ENCODE measurements at places on chromosomes 3 and 15.

- no peak for DNase-seq
Observed at GRCh38 chr3:129535075-129535474, 6.6 kb downstream of the RHO start.

GRCh38 chr15:70494852-70495571 lies 268.3 kb downstream of the UACA start:
- DNase-seq: peak; percentile 68

- no peak for DNase-seq
Observed at GRCh38 chr15:31442699-31443111, 116.1 kb downstream of the KLF13 start.

DNA sequence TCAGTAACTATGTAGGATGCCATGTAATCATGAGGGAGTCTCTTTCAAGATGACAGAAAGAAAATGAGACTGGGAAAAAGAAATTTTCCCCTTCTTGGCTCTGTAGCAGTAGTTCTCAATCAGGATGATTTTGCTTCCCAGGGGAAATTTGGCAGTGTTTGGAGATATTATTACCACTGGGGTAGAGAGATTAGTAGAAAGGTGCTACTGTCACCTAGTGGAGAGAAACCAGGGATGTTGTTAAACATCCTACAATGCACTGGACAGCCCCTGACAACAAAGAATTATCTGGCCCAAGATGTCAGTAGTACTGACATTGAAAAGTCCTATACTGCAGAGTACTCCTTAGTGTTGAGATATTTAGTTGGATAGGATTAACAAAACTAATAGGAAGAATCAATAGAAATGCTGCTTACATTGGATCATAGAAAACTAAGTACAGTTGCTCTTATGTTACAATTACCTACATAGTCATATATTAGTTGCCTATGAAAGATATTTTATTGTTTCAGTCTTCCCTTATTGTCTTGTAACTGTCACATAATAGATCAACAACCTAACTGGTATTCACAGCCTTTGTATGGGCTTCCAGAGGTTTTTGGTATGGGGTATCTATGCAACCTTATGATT lies 433.3 kb downstream of the RAP2B start:
- peak; percentile 25 for DNase-seq

DNA sequence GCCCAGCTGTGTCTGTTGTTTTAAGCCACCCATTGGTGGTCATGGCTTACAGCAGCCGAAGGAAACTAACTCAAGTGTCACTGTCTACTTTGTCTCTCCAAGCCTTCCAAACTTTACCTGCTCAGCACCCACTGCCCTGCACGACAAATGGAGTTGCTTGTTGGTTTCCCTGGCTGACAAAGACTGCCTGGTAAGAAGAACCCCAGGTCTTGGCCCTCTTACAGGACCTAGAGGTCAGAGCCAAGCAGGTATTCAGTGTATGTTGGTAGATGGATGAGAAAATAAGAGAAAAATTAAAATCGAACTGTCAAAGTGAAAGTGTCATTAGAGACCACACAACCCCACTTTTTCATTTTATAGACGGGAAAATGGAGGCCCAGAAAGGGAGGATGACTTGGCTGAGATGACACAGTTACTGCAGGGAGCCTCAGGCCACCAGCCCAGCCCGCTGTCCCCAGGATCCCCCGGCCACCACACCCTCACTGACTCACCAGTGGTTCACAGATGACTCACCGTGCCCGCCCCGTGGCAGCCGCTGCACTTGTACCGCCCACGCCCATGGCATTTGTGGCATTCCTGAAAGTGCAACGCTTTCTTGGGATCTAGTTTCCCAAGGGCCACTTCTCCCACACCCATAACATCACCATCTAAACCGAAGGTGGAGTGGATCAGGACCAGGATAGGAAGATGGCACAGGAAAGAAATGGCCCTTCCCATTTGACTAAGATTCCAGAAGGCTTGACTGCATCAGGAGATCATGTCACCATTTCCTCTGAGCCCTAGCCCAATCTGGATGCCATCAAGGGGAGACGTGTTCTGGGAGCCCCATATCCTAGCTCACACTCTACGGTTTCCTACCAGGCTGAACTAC lies 15.2 kb downstream of the SSUH2 start:
- DNase-seq: peak; percentile 89

DNA sequence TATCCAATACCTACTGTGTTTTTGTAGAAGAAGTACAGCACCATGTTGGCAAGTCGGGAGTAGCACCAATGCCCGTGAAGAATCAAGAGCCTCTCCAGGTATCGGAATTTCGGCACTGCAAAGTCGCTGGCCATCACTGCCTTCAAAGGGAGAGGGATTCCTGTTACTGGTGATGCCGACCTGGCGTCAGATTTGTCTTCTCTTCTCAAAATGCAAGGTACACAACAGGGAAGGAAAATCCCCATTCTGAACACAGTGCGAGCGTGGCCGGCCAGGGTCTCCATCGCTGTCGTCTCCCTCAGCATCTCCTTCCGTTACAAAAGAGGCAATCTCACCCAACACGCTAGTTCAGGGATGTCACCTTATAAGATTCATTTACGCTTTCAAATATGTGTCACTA lies 175.4 kb downstream of the ATP10A start:
- DNase-seq: no peak

GRCh38 chr15:48112242-48112641 lies 8.5 kb upstream of the SLC24A5 start:
- no peak for DNase-seq

- peak; percentile 49 for DNase-seq
Observed at GRCh38 chr3:49841126-49841696, 15.2 kb downstream of the TRAIP start.

DNA sequence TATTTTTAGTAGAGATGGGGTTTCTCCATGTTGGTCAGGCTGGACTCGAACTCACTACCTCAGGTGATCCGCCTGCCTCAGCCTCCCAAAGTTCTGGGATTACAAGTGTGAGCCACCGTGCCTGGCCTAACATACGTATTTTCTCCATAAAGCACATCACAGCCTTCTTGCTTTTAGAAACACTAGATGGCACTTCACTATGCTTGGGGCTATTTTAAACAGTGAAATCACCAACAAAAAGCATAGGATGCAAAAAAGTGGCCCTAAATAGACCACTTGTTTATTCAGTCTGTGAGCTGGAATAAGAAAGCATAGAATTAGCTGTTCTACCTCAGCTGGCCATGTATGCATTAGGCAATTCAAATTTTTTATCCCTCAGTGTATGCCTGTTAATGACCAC lies 46.0 kb downstream of the PRICKLE2 start:
- no peak for DNase-seq

GRCh38 chr3:192816351-192816750 lies 89.0 kb upstream of the FGF12 start:
- DNase-seq: peak; percentile 61

DNA sequence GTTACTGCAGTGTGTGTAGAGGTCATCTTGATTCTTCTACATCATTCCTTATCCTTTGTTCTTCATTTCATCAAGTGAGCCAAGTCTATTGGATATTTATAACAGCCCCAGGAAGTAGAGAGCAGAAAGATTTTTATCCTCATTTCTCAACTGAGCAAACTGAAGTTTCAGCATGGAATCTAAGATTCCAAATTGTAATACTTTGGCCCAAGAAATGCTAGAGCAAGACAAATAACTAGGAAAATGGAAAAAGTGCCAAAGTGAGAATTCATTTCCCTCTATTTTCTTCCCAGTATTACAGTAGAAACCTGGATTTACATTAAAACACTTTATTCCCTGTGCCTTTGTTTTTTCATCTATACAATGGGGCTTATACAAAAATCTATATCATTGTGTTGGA lies 346.8 kb downstream of the ARPP21 start:
- no peak for DNase-seq
